Stimulated activated CD4-positive, alpha-beta T cell treated with anti-CD3 and anti-CD28 coated beads, TNF-alpha, amount 100 ng/mL, for 1 hour (primary cell): ENCODE measurements at places on chromosomes 7 and 10.

- DNase-seq, result no peak
Observed at GRCh38 chr10:8112230-8112905, 57.9 kb downstream of the GATA3 start.

DNA sequence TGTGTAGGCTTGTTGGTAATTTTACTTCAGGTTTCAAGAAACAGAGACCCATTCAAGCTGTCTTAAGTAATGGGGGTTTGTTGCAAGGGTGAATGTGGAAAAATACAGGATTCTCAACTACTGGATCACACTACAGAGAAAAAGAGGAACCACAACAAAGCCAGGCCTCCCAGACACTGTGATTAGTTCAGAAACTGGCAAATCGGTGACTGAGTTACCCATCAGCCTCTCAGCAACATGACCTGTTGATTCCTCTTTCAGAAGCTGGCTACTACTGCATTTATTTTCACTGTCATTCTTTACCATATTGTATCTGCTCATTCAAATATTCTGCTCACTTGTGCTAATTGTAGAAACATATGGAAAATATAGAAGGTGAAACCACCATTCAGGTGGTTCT is 16.0 kb downstream of the CCDC71L start:
- no peak for DNase-seq

DNA sequence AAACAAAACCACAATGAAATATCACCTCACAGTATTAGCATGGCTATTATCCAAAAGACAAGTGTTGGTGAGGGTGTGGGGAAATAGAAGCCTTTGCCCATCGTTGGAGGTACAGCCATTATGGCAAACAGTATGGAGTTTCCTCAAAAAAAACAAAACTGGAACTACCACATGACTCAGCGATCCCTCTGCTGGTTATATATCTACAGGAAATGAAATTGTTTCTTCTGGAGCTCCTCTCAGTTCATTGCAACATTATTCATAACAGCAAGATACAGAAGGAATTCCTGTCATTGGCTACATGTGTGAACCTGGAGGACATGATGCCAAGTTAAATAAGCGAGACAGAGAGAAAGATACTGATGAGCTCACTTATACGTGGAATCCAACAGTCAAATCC is 2.4 kb upstream of the UBE3C start:
- no peak for DNase-seq

DNA sequence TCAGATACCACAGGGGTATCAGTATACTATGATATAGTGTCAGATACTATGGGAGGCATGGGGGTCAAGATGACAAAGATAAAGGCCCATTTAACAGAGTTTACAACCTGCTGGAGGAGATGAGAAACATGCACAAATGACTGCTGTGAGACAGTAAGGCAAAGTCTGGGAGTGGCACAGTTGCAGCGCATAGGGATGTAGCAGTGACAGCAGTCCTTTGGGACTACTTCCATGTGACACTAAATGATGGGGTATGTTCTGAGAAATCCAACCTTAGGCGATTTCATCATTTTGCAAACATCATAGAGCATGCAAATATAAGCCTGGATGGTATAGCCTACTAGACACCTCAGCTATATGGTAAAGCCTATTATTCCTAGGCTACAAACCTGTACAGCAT is 56.8 kb downstream of the CDK1 start:
- no peak for DNase-seq

DNA sequence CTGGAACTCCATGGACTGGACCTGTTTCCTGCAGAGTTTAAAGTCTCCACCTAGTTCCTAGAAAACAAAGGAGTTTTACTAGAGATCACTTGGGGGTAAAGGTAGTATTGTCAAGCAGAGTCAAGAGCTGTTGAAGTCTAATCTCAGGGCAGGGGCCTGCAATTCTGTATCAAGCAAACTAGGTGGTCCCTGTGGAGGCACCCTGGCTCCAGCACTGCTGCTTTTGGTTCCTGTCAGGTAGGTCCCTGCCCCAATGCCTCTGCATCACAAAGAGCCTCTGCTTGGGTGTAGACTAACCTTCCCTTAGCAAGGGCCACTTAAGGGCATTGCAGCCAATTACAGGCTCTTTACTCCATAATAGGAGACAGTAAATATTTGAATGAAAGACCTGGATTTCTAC is 22.5 kb downstream of the ZSCAN25 start:
- DNase-seq, result no peak

- no peak for DNase-seq
Observed at GRCh38 chr10:11261687-11262493, 244.2 kb downstream of the CELF2 start.

DNA sequence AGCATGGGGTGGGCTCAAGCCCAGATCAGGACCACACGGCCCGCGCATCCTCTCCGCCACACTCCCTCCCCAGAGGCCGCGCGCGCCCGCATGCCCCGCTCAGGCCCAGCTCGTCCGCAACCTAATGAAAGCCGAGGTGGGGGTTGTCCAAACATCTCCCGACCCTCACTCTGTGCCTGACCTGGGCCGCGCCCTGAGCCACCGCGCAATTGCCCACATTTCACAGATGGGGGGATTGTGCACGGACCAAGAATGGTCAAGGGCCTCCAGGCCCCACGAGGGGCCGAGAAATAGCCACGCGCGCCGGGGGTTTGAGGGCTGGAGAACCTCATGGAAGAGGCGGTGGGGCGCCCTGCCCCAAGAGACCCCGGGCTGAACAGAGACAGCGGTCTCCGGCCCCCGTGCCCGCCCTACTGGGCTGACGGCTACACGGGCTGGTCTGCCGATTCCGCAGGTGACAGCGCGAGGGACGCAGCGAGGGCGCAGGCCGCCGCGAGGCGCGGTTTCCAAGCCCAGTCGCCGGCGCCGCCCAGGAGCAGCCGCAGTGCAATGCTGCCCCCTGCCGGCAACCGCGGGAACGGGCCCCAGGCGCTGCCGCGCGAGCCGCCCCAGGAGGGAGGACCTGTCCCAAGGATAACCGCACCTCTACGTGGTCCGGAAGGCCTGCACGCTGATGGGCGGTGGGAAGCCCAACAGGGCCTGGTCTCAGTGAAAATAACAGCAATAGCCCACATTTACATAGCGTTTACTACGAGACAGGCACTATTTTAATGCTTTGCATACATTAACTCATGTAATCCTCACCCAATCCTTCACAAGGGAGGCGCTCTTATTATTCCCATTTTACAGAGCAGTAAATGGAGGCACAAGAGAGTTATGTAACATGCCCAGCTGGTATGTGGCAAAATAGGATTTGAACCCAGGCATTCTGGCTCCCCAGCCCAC is 10.5 kb upstream of the GRID1 start:
- DNase-seq, result peak; percentile 89

DNA sequence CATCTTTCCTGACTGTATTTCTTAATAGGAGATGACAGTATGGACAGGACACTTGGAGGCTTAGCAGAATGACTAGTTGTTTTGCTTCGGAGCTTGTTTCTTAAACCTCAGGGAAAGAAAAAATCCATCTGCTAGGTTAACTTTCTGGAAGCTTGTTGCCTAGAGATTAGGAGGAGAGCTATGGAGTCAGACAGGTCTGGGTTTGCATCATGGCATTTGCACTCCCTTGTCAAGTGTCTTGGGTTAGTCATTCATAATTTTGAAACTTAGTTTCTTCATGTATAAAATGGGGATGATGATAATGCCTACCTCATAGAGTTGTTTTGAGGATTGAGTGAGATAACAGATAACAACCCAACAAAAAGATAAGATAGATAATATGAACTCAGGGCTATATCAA is 231.5 kb downstream of the STK31 start:
- DNase-seq, result no peak

DNA sequence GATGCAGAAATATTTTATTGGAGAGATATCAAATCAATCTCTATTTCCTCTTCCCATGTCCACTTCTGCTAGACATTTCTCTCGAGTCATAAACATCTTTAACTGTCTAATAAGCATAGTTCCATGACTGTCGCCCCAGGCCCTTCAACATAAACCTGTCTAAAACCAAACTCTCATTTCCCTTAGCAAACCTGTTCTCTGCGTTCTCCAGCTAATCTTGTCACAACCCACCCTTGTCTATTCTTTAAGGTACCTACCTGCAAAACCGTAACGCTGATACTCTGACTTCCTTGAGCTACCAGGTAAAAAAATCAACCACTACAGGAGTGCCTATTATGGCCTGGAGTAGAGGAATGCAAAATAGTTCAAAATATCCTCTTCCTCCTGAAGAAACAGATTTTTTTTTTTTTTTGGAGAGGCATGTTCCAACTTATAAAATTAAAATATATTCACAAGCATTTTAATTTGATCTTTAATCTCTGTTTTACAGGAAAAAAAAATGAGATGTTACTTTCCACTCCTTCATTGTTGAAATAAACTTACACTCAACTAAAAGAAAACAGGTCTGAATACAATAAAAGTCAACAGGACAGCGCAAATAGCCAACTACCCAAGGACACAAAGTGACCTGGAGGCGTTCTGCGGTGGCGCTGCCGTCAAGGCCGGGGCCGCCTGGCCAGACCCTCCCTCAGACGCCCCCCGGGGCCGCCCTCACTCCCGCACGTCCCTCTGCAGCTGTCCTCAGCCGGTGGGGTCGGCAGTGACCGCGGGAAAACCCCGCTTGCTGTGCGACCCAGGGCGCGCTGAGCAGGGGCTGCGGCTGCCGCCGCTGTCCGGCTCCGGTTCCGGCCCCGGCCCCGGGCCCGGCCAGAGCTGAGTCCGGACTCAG is 765 bp downstream of the SLC25A40 start:
- DNase-seq, result peak; percentile 1

DNA sequence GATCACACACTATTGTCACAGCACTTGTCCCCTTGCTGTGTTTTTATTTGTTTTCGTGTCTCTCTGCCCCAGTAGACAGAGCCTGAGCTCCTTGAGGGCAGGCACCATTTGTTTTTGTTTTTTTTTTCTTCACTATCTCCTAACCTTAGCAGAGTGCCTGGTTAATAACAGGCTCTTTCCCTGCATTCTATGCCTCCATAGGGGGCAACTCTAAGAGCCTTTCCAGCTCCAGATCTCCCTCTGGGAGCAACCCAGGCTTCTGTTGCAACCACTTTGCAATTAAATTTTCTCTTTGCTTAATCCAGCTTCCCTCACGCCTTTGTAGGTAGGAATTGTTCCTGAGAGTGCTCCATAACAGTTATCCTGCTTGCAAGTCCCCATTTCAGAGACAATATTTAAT is 148.4 kb downstream of the PLXDC2 start:
- no peak for DNase-seq

DNA sequence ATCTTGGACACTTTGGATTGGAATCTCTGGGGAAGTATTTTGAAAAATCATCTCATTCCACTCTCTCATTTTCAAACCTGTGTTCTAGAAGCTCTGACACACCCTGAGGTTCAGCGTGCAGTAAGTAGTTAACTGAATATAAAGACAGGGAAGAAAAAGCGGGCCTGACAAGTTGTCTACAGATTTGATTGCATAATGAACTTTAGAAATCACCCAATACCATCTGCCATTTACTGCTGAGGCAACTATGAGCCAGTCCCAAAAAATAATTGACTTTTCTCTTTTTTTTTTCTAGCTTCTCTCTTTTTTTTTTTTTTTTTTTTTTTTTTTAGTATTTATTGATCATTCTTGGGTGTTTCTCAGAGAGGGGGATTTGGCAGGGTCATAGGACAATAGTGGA is 29.5 kb downstream of the CDC123 start:
- DNase-seq, result no peak

DNA sequence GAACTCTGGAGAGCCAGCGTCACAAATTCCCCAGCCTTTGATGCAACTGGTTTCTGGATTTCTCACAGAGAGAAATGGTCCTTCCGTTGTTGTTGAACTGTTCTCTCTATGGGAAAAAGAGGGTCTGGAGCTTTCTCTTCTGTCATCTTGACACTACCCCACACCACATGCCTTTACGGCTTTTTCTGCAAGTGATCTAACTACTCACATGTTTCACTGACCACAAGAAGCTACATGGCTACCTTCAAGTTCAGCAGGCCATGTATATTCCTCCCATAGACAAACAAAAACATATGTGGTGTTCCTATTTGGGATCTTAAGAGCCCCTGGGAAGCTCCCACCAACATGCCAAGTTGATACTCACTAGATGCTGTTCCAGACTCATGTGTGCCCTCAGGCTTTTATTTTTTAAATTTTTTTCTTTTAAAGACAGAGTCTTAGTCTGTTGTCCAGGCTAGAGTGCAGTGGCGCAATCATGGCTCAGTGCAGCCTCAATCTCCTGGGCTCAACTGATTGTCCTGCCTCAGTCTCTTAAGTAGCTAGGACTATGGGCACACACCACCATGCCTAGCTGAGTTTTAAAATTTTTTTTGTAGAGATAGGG is 72.0 kb downstream of the RNF216 start:
- no peak for DNase-seq

DNA sequence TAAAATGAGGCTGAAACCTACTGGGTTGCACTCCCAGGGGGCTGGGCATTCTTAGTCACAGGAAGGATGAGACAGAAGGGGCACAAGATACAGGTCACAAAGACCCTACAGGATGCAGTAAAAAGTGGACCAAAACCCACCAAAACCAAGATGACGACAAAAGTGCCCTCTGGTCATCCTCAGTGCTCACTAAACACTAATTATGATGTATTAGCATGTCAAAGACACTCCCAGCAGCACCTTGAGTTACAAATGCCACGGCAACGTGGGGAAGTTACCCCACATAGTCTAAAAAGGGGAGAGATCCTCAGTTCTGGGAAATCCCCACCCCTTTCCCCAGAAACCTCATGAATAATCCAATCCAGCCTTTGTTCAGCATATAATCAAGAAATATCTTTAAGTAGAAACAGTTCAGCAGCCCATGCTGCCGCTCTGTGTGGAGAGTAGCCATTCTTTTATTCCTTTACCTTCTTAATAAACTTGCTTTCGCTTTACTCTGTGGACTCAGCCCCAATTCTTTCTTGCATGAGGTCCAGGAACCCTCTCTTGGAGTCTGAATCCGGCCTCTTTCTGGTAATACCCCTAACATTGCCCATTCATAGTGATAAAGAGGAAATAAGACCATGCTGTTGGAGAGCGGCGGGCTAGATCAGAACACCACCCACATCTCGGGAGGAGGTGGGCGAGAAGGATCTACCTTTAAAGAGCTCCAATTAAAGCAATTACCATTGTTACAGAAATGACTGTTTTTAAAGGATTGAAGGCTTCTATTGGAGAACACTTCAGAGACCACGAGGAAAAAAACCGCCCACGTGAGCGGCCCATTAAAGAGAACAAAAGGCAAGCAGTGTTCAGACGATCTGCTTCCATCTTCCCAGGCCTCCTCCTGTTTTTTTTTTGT is 170.9 kb downstream of the USP6NL start:
- no peak for DNase-seq

- no peak for DNase-seq
Observed at GRCh38 chr10:7011994-7012393, 398.8 kb downstream of the SFMBT2 start.

- DNase-seq, result no peak
Observed at GRCh38 chr7:26930201-26930600, 65.8 kb upstream of the SKAP2 start.

GRCh38 chr7:113921363-113921762 is 2.6 kb upstream of the PPP1R3A start:
- no peak for DNase-seq

DNA sequence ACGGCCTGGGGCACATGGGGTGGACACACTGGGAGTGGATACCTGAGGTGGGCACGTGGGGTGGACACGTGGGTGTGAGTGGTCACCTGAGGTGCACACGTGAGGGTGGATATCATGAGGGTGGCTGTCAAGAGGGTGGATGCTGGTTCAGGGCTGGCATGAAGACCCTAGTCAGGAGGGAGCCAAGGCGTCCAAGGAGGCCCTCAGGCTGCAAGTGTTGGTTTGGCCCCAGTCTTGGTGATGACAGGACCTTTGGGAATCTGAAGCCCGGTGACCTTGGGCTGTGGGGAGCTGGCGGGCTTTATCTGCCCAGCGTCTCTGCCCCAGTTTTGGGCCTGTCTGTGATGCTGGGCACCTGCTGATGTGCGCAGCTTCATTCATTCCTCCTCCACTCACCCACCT is 24.9 kb upstream of the PFKFB3 start:
- DNase-seq, result no peak
